Retina (tissue), 1 donor: ENCODE measurements at places on chromosomes 4 and X.

GRCh38 chr4:102596532-102596931 lies 95.4 kb downstream of the NFKB1 start:
- DNase-seq, result no peak

DNA sequence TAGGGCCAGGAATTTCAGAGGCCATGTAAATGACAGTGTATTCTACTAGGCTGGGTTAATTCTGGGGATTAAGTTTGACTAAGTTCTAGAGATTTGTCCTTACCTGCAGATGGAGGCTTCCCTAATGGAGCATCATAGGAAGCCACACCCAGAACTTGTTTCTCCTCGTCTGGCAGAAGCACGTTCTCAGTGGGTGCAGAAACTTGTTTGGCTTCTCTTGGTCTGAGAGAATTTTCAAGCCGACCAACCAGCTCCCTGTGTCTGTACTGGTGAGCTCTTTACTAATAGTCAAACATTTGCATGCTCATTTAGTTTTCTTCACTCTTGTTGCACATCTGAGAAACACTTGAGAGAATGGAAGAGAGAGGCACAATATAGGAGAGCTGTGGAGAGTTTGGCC lies 907 bp upstream of the ATP10D start:
- no peak for DNase-seq

- no peak for DNase-seq
Measured at GRCh38 chr4:4574792-4575191, 32.9 kb upstream of the STX18 start.

- no peak for DNase-seq
Measured at GRCh38 chr4:151233600-151233999, 43.4 kb upstream of the PRSS48 start.

DNA sequence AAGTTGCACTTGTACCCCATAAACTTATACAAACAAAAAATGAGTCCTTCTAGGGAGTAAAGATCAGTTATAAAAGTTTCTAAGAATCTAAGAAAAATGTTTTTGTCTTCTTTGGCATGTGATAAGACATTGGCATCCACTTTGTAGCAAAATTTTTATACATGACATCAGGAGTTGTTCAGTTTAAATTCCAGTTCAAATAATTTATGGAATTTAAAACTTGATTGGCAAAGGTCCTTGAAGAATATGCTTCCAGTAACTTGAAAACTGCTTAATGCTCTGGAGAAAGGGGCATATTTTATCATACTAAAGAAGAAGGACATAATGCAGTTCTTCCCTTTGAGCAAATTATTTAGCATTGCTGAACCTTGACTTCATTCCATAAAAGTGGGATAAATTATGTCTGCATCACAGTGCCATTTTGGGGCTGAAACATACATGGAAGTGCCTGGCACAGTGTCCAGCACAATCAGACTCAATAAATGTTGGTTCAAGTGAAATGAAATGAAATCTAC lies 163.3 kb upstream of the IL15 start:
- DNase-seq, result no peak
